ENCODE measurements at places on chromosomes 7 and 10. TPM values are rescaled to one million over a fixed set of nuclear protein-coding genes. Genes with fewer than 3 reads are reported as not detected.

The RPEL1 gene
- total RNA-seq: not detected

The SFTPA1 gene
- total RNA-seq: not detected

The TMEM139 gene
- total RNA-seq: 0.70 TPM

The RPP38 gene
- total RNA-seq: 18.3 TPM

The SHH gene
- not detected for total RNA-seq

The LIPK gene
- not detected for total RNA-seq

The FKBP6 gene
- total RNA-seq: not detected

The C7orf33 gene
- total RNA-seq: not detected

The SPOCK2 gene
- total RNA-seq: 216 TPM

The OR6V1 gene
- not detected for total RNA-seq

The TMEM236 gene
- total RNA-seq: 0.07 TPM

The HMX2 gene
- 0.43 TPM for total RNA-seq

The ADIRF gene
- not detected for total RNA-seq

The LRRN3 gene
- total RNA-seq: 4.4 TPM

The CLDN3 gene
- total RNA-seq: not detected

The CLRN3 gene
- total RNA-seq: not detected

The SPACDR gene
- total RNA-seq: 3.5 TPM

The PI4K2A gene
- total RNA-seq: 13.2 TPM

The SMKR1 gene
- 1.5 TPM for total RNA-seq
